ENCODE measurements at places on chromosomes 2 and 18.

GRCh38 chr2:176560296-176560695, 291.1 kb downstream of the MTX2 start:
- DNase-seq = peak; percentile 51

GRCh38 chr2:124920448-124920847, 895.4 kb downstream of the CNTNAP5 start:
- DNase-seq = no peak

- peak; percentile 25 for DNase-seq
Measured at GRCh38 chr18:49815927-49816326, 2.6 kb upstream of the ACAA2 start.

- DNase-seq = no peak
Measured at GRCh38 chr2:192137451-192137850, 57.3 kb downstream of the TMEFF2 start.

DNA sequence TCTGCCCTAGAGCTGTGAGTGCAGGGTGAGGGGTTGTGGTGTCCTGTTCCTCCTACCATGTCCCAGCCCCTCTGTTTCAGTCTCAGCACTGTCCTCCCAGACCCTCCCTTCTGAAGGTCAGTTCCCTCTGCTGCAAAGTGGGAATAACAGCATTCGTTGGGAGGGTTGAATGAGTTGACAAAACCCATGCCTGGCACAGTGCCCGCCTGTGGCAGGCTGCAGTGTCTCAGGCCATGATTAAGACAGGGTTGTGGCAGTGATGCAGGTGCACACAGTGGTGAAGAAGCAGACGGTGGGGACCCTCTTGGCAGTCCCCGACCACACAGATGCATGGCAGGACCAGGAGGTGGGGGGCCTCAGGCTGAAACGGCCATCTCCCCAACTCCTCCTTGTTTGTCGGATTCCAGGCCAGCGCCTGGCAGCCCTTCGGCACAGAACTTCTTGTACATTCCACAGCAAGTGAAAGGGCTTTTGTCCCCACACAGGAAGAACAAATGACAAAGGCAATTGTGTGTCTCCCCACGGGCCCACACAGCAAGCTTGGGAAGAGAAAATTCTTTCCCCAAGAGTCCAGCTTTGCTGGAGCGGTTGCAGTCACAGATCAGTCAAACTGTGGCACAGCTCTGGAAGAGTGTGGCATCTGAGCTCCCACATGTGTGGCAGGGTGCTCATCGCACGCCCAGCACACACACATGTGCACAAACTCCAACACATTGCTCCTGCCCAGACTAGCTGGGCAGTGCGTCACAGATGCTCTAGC, 92.0 kb upstream of the MSH2 start:
- no peak for DNase-seq

GRCh38 chr18:23650968-23651927, 11.5 kb downstream of the ANKRD29 start:
- DNase-seq = peak; percentile 89
